Calu3 (cell line): ENCODE measurements at places on chromosomes 5 and 9.

- no peak for DNase-seq
Observed at GRCh38 chr5:135979510-135979909, 24.7 kb upstream of the LECT2 start.

DNA sequence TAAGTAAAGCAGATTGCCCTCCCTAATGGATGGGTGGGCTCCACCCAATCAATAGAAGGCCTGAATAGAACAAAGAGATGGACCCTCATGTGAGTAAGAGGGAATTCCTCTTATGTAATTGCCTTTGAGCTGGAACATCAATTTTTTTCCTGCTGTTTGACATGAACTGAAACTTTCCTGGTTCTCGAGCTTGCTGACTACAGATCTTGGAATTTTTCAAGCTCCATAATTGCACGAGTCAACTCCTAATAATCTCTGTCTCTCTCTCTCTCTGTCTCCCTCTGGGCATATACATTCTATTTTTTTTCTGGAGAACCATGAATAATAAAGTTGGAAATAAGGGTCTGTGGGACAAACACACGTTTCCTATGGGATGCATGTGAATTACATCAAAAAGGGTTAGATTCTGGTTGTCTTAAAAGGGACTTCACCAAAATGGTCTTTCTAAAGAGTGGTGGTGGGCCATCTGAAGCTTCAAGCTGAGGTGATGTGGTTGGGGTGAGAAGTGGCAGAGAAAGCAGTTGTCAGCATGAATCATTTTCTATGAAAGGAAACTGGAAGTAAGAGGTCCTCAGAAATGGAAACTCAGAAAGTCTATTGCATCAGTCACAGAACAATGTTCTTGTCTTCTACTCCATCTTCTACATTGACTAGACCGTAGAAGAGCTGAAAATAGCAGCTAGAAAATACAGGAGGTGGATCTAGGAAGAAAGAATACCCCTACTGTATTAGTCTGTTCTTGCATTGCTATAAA lies 47.0 kb upstream of the HOMER1 start:
- no peak for DNase-seq

GRCh38 chr5:139155333-139155732 lies 42.8 kb downstream of the SIL1 start:
- no peak for DNase-seq

DNA sequence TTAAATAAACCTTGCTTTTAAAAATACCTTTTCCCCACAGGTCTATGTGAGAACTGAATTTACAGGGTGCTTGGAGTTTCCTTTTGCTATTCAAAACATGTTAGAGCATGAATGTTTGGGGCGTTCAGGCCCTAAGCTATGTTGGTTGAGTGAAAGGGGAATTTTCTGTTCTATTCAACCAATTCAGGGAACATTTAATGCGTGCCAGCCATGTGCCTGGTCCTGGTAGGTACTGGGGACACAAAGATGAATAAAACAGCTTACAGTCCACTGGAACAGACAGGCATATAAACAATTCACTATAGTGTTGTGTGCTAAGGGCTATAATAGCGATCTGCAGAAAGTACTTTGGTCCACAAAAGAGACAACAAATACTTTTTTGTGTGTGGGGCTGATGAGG lies 108.5 kb downstream of the ZSWIM6 start:
- DNase-seq, result no peak

- no peak for DNase-seq
Observed at GRCh38 chr5:180204276-180204819, 4.7 kb downstream of the RASGEF1C start.

GRCh38 chr5:31880449-31880848 lies 241.5 kb downstream of the PDZD2 start:
- DNase-seq, result no peak

- no peak for DNase-seq
Observed at GRCh38 chr5:72662305-72662704, 154.2 kb upstream of the TNPO1 start.

- DNase-seq, result no peak
Observed at GRCh38 chr5:16135003-16135402, 44.6 kb downstream of the MARCHF11 start.

DNA sequence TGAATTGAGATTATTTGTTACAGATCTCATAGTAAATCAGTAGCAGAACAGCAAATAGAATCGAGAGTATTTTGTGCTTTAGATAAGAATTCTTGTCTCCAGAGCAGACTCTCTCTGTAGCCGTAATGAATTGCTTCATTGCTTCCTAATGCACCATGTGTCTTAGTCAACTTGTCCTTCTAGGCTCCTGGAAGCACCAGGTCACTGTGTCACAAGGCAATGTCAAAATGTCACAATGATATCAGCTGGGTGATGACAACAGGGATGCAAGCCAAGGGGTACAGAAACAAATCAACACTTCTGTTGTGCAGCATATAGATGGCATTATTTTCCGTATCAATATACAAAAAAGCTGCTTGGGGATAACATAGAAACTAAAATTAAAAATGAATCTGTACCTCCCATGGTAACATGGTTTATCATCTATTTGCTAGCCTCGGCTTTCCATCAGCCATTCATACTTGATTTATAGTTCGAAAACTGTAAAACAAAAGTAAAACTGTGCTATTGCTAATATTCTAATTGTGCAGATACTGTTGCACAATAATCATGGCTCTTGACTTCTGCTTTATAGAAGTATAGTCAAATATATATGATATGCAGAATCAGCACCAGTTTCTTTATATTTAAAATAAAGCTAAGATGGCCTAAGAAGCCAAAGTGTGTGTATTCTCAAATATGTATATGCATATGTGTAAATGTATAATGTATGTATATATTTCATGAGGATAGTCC lies 435.9 kb upstream of the TLE4 start:
- DNase-seq, result no peak

DNA sequence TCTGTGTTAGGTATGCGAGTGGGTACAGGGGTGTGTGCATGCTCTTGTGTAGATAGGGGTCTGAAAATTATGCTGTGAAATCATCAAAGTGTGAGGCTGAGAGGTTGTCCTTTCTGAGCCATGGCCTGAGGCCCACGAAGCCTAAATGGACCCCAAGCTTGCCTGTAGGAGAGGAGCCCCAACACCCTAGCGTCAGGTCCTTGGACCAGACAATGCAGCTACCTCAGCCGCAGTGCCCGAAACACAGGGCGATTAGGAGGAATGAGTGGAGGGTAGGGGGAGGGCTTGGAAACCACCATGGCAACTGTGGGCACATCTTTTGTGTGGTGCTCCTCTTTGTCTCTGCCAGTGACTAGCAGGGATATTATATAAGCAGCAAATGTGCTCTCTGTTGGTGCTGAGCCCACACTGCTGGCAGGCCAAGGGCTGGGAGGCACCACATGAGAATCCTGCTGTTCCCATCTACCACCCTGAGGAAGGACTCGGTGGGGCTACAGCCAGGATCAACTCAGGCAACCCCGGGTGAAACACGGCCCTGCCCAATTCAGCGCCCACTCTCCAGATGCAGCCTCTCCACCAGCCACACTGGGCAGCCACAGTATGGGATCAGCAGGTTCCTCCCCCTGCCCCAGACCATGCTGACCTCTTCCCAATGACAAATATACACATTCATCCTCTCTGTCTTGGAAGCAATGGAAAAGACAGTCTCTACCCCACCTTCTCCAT lies 84.6 kb upstream of the FSTL4 start:
- DNase-seq, result no peak

GRCh38 chr9:33388110-33388994 lies 14.0 kb downstream of the AQP7 start:
- no peak for DNase-seq

- DNase-seq, result no peak
Observed at GRCh38 chr5:177194268-177194667, 60.7 kb downstream of the NSD1 start.

DNA sequence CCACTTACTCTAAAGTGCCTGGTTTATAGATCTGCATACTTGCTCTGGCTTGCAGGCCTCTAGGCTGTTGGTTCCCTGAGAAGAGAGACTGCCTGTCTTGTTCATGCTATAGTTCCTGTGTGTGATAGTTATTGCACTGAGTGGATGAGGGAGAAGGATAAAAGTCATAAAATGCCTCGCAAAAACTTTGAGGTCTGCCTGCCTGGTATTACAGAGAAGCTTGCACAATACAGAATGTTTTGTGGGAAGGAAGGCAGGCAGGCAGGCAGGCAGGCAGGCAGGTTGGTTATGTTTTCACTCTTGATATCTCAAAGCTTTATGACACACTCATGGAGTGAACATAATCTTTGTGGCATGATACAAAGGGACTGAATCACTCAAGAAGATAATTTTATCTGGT lies 287.1 kb downstream of the SLIT3 start:
- no peak for DNase-seq

- DNase-seq, result no peak
Observed at GRCh38 chr9:113154946-113155345, 4.1 kb downstream of the SLC31A2 start.

DNA sequence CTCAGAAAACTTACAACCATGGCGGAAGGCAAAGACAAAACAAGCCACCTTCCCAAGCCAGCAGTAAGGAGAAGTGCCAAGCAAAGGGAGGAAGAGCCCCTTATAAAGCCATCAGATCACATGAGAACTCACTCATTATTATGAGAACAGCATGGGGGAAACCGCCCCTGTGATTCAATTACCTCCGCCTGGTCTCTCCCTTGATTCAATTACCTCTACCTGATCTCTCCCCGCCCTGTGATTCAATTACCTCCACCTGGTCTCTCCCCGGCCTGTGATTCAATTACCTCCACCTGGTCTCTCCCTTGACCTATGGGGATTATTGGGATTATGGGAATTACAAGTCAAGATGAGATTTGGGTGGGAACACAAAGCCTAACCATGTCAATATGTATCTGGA lies 467.3 kb upstream of the FTMT start:
- DNase-seq, result no peak

DNA sequence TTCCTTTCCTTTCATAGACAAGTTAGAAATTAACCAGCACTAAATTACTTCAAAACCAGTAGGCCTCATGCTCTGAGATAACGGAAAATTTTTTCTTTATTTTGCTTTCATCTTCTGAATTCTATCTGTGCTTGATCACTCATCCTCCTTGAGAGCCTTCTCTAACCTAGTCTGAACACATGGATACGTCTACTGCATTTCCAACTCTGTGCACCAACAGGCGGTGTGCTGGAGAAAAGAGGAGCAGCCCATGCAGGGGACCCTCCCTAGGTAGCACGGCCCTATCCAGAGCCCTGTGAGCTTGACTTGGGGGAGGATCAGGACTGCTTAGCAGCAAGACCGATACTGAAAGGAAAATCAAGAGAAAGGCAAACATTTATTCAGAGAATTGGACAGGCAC lies 149.8 kb downstream of the AUH start:
- DNase-seq, result no peak

DNA sequence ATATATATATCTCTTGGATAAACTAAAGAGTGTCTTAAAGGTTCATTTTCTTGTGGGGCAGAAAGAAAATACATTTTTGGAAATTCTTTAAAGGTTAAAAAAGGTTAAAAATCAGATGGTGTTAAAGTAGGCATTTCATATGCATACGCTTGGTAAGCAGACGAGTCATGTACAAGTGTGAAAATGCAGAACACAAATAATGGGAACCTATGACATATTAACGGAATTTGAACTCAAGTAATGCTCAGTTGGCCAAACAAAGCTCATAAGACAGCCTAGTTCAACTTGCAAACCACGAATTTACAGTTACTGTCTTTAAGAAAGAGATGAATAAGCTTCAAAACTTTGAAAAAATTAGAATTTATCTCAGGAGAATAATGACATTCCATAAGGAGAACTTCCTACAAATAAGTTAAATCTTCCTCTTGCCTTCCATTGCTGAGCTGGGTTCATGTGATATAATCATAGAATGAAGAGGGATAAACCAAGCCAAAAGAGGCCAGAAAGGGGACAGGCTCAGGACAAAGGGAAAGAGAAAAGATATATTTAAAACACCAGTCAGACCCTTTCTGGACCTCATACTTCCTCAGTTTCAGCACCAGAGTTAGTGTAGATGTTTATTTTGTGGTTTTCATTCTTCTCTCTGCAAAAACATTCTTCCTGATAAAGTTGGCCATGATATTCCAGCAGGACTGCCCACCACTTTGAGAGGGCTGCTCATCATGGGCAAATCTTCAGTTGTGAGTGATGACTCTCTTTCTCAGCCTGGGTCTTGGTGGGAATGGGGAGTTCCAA lies 256.7 kb upstream of the CD180 start:
- no peak for DNase-seq

DNA sequence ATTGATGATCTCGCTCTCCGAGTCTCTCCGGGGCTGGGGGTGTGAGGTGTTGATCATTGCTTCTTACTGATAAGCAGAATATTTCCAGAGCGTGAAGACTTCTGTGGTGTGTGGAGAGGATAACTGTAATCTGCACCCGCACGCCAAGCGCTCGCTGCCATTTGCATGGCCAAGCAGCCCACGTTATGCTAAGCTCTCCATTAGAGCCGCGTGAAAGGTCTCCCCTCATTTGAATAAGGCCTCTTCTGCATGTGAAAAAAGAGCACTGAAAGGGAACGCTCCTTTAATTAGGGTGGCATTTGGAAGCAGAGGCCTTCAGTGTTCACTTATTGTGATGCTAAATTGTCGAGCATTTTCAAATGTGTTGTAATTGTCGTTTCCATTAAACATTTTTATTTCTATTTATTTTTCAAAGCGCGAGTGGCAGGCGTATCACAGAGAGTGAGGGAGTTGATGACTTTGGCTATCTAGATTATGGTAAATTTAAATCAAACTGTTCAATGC lies 163.6 kb upstream of the IRX2 start:
- DNase-seq, result no peak

GRCh38 chr5:39543335-39543734 lies 118.6 kb upstream of the DAB2 start:
- DNase-seq, result no peak

DNA sequence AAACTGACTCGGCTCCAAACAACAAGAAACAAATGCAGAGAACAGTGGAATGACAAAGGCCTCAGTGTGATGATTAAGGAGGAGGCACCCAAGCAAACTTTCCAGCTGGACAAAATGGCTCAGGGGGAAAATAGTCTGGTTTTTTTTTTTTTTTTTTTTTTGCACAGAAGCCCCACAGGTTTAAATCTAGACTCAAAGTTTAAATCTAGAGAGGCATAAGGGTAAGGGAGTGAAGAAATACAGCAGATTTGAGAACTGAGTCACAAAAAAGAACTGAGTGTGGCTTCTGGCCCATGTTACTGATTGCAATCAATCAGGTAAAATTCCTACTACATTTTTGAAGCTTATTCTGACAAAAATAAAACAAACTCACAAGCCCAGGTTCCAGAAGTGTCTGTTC lies 12.3 kb downstream of the BOD1 start:
- no peak for DNase-seq

DNA sequence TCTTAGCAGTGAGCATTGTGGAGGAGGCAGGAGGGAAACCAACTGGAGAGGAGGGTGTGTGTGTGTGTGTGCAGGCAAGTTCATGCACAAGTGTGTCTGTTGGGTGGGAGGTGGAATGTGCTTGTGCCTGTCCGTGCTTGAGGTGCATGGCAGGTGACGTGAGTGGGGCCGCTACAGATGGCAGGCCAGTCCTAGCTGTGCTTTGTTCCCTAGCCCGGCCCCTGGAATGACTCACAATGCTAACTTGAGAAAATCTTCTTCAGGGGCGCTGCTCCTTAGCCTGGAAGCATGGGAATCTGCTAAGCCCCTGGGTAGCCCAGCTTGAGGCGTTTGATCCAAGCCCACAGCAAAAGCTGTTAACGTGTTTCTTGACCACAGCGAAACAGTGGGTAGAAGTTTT lies 25.0 kb upstream of the DMRT2 start:
- DNase-seq, result no peak

- DNase-seq, result no peak
Observed at GRCh38 chr5:65986050-65986451, 59.7 kb downstream of the ERBIN start.

- no peak for DNase-seq
Observed at GRCh38 chr5:178396796-178397720, 164.5 kb upstream of the PHYKPL start.

GRCh38 chr5:40089269-40089668 lies 590.4 kb upstream of the PTGER4 start:
- DNase-seq, result no peak

GRCh38 chr5:173300389-173301047 lies 27.7 kb downstream of the STC2 start:
- no peak for DNase-seq
